ENCODE measurements at places on chromosomes 5 and 9.

DNA sequence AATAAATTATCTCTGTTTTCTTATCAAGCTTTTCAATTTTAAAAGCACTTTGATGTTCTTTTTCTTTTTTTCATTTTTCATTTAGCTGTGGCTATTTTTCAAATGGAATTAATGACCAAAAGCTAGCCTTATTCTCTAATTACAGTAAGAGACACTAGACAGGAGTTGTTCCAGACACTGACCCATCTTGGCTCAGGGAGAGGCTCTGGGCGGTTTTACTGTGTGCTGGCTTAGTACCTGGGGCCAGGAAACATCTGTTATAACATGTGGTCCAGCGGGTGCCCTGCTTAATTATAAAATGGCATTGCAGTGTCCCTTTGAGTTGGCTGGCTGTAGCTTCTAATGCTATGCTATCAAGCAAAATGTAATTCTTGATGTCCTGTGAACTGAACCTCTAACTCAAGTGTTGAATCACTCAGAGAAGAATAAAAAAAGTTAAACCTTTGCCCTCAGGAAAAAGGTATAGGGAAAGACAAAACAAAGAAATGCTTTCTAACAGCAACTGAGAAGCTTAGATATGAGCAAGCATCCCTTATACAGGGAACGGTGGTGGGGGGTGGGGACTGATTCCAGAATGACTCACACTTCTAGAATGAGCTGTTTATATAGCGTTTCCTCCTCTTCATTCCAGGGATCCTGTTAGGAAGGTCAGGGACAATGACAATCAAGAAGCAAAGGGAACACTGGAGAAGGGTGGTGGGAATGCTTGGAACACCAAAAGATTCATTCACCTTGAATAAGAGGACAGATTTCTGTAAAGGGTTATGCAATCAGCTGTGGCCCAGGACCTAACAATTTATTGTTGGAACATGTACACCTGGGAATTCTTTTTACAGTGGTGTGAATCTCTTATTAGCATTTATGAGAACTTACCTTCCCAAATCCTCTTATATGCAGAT lies 58.7 kb upstream of the NFIB start:
- no peak for DNase-seq

DNA sequence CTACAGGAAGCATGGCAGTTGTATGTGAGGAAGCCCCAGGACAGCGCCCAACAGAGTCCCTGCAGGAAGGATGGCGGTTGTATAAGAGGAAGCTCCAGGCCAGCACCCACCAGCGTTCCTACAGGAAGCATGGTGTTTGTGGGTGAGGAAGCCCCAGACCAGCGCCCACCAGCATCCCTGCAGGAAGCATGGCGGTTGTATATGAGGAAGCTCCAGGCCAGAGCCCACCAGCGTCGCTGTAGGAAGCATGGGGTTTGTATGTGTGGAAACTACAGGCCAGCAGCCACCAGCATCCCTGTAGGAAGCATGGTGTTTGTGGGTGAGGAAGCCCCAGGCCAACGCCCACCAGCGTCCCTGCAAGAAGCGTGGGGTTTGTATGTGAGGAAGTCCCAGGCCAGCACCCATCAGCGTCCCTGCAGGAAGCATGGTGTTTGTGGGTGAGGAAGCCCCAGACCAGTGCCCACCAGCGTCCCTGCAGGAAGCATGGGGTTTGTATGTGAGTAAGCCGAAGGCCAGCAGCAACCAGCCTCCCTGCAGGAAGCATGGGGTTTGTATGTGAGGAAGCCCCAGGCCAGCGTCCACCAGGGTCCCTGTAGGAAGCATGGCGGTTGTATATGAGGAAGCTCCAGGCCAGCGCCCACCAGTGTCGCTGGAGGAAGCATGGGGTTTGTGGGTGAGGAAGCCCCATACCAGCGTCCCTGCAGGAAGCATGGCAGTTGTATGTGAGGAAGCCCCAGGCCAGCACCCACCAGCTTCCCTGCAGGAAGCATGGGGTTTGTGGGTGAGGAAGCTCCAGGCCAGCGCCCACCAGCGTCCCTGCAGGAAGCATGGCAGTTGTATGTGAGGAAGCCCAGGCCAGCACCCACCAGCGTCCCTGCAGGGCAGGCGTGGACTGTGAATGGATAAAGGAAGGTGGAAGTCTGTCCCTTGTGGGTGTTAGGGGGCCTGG lies 79.0 kb downstream of the DAP start:
- no peak for DNase-seq

- DNase-seq, result no peak
Measured at GRCh38 chr9:24545285-24545684, 412 bp downstream of the IZUMO3 start.

GRCh38 chr5:965604-966344 lies 42.8 kb upstream of the NKD2 start:
- no peak for DNase-seq

GRCh38 chr5:55620009-55620765 lies 85.4 kb upstream of the PLPP1 start:
- DNase-seq, result no peak

Measured in activated T-cell treated with anti-CD3 and anti-CD28 coated beads, Interleukin-2, amount 50 U/mL, for 1 hour (primary cell).